Activated naive CD4-positive, alpha-beta T cell (primary cell): ENCODE measurements at places on chromosomes 7 and 10.

DNA sequence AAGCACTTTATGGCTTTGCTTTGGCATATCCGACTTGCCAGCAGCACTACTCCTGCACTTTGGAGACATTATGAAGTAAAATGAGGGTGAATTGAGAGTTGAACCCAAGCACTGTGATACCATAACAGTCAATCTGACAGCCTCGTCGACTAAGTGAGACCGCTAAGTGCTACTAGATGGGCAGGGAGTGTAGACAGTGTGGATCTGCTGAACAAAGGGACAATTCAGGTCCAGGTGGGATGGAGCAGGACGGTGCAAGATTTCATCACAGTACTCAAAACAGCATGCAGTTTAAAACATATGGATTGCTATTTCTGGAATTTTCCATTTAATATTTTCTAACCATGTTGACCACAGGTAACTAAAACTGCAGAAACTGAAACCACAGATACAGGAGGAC lies 20.8 kb upstream of the PRTFDC1 start:
- DNase-seq, result no peak

- no peak for DNase-seq
These were observed 21.8 kb downstream of the ARHGAP19 start for GRCh38 chr10:97270523-97271154.

GRCh38 chr10:2476218-2476811 lies 591.0 kb upstream of the PFKP start:
- no peak for DNase-seq

GRCh38 chr10:93912444-93912843 lies 18.7 kb downstream of the SLC35G1 start:
- DNase-seq, result no peak

DNA sequence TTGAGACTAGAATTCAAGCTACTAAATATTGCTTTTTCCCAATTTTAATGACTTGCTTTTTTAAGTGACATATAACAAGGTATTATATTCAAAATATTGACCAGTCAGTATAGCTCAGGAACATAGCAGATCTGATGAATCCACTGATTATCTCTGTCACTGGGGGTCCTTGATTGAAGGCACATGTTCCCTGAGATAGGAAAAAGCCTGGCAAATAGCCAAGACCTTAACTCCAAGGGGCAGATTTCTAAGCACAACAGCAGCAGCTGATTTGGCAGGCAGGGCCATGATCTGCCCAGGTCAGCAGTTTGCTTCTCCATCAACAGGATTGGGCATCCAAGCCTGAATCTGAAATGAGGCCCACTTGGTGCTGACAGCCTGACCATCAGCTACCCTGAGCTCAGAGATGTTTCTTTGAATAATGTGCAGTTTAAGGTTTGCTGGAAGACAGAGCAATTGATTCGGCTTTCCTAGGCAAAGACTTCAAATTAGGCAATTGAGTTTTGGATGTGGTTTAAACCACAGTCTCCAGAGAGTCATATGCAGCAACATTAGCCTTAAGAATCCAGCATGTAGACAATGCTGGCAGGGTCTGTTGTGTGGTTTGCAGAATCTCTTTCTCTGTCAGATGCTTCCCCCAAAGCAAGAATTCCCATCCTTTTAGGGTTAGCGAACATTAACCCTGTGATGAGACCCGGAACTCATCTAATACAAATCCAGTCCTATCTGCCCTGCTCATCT lies 352.6 kb downstream of the ADRA2A start:
- no peak for DNase-seq

DNA sequence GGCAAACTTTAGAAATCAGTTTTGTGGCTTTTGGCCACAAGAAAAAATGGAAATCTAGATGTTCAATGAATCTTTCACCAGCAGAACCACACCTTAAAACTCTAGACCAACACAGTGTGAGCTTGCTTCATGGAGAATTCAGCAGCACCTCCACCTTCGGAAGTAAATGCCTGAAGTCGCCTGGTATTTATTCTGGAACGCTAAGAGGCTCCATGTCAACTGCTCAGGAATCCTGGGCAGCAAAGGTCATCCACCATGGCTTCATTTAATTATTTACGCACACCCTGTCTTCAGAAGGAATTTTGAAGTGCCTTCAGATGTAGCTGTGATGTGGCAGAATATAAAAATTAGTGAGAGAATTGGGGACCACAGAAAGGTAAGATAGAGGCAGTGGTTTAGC lies 167.7 kb downstream of the GFRA1 start:
- DNase-seq, result no peak

- DNase-seq, result no peak
These were observed 273.7 kb downstream of the SEMA3D start for GRCh38 chr7:84912993-84913635.

DNA sequence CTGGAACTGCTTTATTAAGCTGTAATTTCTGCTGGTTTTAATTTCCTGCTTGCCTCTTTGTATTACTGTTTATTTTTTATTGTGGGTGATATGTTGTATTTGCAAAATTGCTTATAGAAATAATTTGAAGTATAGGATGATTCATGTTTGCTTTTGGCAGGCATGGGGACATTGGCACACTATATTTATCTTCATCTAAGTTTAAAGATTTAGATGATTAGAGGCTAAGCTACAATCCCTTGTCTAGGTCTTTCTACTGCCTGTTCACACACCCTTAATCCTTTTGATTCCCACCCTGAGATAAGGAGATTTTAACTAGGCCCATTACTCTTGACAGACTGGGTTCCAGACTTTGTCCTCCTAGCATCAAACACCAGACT lies 182.8 kb upstream of the KAT6B start:
- no peak for DNase-seq

- no peak for DNase-seq
These were observed 67.5 kb downstream of the CUX1 start for GRCh38 chr7:101884671-101885596.

GRCh38 chr7:24036033-24036412 lies 248.0 kb upstream of the NPY start:
- no peak for DNase-seq

GRCh38 chr10:103265717-103266329 lies 11.1 kb upstream of the INA start:
- DNase-seq, result no peak

GRCh38 chr10:79058899-79059841 lies 9.6 kb upstream of the ZMIZ1 start:
- no peak for DNase-seq

- no peak for DNase-seq
These were observed 290.4 kb downstream of the IPMK start for GRCh38 chr10:57977262-57977661.

GRCh38 chr10:109957092-109957797 lies 33.9 kb upstream of the XPNPEP1 start:
- DNase-seq, result no peak

DNA sequence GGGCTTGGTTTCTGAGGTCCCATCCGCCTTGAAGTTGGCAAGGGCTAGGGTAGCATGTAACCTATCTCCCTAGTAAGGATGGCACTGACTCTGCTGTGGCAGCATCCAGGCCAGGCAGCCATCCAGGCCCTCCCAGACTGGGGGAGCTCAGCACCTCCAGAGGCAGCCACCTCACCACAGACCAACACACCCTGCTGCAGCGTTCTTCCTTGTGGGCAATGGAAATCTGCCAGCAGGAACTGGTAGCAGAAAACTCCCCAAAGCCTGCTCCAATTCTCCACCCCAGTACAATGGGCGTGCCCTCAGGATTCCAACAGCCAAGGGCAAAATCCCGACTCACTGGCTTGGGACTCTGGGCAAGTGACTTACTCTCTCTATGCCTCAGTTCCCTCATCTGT lies 27.5 kb downstream of the DLG5 start:
- no peak for DNase-seq

GRCh38 chr7:73703225-73703624 lies 16.2 kb downstream of the STX1A start:
- no peak for DNase-seq

DNA sequence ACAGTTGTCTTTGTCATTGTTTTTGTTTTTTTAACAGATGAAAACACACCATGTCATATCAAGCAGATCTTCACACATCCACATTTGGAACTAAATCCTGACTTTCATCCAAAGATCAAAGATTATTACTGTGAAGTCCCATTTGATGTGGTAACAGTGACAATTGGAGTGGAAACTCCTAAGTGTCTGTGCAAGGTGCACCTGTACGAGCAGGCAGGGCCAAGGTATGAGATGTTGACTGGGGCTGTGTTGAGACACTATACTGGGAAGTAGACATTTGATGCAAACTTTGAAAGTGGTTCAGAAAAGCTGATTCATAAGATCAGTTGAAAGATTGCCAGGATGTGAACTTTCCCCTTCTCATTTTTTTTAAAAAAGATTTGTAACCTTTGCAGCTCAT lies 152.3 kb downstream of the CPED1 start:
- no peak for DNase-seq

DNA sequence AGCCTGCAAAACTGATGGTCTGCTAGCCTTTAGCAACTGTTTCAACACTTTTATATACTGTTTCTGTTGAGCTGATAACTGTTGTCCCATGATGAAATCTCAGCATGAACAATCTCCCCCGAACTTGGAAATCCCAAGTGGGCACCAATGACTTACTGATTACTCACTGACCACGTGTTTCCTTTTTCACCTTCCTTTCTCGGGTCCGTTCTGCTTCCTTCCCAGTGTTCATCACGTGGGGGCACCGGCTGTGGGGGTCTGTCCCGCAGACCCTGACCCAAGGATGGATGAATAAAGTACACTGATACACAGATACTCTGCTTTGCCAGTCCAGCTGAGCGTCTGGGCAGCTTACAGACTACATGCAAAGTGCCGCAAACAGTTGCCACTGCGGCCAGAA lies 39.0 kb upstream of the RASGEF1A start:
- no peak for DNase-seq

- no peak for DNase-seq
These were observed 181.3 kb downstream of the IMMP2L start for GRCh38 chr7:111380945-111381344.

- no peak for DNase-seq
These were observed 553 bp upstream of the ADD3 start for GRCh38 chr10:110007161-110007700.

DNA sequence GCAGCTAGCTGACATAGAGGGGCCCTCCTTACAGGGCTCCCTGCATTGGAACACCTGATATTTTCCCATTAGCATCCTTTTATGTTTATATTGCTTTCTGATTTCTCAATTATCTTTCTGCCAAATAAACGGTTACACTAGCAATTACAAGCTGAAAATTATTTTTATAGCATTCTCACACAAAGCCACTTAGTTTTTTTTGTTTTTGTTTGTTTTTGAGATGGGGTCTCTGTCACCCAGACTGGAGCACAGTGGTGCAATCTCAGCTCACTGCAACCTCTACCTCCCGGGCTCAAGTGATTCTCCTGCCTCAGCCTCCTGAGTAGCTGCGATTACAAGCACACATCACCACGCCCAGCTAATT lies 9.9 kb upstream of the ZC3HAV1 start:
- DNase-seq, result no peak

DNA sequence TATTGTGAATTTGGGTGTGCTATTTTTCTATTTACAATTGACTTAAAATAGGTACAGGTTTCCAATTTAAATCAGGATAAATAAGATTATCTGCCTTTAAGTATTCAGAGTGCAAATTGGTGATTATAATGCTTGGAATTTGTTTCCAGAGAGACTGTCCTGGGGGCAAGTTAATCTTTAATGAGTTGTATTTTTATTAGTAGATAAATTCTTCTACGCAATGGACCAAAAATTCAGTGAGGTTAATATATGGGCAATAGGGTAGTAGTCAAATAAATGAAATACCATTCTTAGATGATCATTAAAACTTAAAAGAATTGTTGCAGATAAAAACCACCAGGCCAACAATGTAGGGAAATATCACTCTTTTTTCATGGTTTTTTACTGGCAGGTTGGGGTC lies 3.4 kb downstream of the BICC1 start:
- DNase-seq, result no peak

- DNase-seq, result peak; percentile 32
These were observed 78.9 kb downstream of the MKI67 start for GRCh38 chr10:128047351-128047750.

DNA sequence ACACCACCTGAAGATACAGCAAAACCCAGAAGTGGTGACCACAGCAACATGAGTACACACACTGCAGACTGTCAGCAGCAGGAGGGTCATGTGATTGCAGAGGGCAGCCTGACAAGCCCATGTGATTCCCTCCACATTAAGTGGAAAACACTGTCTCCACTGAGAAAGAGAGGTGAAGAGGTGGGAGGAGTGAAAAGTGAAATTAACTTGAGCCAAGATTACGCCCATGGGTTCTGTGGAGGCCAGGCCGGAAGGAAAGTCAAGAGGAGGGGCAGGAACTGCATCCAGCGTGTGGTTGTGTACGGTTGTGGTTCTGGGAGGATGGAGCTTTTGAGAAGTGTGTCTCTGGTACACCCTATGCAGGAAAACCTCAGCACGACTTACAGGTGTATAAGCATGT lies 138.5 kb downstream of the PLXNA4 start:
- no peak for DNase-seq

DNA sequence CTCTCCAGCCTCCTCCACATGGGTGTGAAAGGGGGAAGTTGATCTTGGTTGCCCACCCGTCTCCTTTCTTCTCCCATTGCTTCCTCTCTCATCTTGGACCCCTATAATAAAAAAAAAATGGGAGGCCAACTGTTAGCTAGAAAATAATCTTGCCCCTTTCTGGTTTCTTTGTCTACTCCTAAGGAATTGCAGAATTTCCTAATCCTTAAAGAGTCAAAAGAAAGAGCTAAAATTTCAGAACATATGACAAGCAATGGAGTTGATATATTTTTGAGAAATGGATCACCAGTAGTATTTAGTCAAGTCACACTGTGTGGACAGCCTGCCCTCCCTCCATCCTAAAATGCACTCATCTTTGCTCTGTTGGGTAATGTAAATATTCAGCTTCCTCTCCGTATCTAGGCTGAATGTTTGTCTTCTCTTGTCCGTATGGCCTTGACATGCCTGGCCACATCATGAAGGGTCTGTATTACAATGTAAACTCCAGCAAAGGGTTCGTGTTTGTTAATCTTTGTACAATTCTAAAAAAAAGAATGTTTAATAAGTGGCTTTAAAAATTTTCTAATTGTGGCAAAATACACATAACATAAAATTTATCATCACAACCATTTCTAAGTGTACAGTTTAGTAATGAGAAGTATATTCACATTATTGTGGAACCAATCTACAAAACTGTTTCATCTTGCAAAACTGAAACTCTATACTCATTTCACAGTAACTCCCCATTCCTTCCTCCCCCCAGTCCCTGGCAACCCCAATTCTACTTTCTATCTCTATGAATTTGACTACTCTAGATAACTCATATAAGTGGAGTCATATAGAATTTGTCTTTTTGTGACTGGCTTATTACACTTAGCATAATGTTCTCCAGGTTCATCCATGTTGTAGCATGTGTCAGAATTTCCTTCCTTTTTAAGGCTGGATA lies 71.5 kb downstream of the ZNF92 start:
- no peak for DNase-seq

DNA sequence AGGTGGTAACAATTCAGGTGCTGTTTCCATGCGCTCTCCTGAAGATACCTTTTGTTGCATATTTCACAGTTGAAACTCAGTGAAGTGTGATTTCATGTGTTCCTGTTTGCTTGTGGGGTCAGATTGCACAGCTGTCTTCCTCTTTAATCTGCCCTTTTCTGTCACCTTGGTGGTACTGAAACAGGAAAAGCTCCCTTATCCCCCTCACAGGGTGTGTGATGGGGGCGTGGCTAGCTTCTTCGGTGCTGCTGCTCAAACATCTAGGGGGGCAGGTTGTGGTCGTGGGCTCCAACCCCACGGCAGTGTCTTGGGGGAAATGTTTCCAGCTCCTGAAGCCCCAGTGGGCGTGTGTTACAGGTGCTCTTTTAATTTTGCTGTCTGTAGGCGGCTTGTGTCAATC lies 107.4 kb upstream of the KLF14 start:
- DNase-seq, result no peak

- DNase-seq, result no peak
These were observed 6.0 kb downstream of the NODAL start for GRCh38 chr10:70435241-70436085.
